WTC11 (cell line): ENCODE measurements at places on chromosomes 2 and 18. TPM values are rescaled to one million over a fixed set of nuclear protein-coding genes. Genes with fewer than 3 reads are reported as not detected.
A peak's percentile ranks its signal among the peaks of the same experiment; 100 is the strongest.

DNA sequence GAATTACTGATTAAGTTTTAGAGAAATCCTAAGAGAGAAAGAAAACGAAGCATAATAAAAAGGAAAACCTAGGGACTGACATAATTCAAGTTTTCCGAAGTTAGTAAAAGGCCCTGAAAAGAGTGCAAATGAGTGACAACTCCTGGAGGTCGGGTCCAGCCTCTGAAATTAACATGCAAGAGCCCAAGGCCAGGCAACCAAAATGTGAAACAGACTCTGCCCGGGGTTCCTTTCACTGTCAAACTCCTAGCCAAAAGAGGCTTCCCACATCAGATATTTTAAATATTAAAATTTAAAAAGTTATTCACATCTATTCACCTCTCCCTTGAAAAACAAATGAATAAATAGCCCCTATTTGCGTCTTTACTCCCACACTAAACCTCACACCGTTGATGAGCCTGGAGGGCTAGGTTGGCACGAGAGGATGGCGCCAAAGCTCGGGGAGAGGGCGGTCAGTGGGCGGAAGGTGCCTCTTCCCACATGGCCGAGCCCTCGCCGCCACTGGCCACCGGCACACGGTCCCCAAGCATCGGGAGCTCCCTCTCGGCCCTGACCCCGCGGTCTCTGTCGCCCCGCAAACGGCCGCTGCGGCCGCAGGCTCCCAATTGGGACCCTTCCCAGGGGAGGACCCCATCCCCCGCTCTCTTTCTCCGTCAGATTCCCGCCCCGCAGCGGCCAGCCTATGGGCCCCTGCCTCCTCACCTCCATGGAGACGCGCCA, 630 bp downstream of the PPM1G start:
- no peak for DNase-seq

DNA sequence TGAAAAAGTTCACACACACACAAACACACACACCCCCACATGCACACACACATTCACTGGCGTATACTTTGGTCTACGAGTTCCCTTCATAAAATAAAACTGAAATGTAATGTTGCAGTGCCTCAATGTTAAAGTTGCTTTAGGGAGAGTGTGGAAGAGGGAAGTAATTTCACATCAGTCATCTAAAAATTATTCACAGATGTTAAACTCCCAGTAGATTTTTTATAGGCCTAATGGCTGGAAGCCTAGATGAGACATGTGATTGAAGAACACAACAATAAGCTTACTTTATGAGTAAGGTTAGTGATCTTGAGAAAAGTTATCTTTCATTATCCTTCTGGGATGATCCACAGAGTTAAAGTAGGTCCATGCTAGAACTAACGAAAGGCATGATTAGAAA, 506.7 kb upstream of the CNTNAP5 start:
- no peak for DNase-seq

- no peak for DNase-seq
Measured at GRCh38 chr18:79479761-79480161, 84.0 kb downstream of the NFATC1 start.

The LAMA3 gene
- 0.50 to 0.89 TPM (median 0.83 TPM) in 3 replicates for total RNA-seq

The PPP1R1C gene
- total RNA-seq: 3.4 to 8.7 TPM (median 3.7 TPM) in 3 replicates

DNA sequence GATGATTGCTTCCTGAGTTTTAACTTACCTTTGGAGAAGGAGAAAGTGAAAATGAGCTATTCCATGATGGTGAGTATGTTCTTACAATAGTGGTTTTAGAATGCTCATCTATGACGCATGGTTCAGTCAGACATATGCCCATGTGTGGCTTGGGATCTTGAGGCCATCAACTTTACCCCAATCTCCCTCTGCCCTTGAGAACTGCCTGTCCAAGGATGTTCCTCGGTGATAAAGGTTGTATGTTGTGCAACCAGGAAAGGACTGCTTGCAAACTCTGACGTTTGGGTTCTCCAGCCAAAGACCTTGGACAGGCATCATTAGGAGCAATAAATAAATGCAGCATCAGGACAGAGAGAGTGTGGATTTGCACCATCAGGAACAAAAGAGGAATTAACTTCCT, 165.0 kb downstream of the ZEB2 start:
- no peak for DNase-seq

DNA sequence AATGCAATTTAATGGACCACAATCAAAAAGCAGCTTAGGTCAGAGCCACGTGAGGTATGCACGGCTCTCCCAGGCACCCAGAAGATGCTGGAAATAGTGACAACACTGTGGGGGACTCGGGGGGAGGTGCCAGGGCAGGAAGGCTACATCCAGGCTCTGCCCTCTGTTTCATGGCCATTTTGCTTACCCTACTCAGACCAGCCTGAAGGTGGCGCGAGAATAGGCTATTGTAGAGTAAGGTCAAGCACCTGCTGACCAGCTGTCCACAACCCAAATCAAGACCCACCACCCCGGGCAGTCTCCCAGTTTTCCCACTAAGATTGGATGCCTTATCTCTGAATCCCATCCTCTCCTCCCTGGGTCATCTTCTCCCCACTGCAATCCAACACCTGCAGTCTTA, 115.7 kb downstream of the VIT start:
- DNase-seq: peak; percentile 78

DNA sequence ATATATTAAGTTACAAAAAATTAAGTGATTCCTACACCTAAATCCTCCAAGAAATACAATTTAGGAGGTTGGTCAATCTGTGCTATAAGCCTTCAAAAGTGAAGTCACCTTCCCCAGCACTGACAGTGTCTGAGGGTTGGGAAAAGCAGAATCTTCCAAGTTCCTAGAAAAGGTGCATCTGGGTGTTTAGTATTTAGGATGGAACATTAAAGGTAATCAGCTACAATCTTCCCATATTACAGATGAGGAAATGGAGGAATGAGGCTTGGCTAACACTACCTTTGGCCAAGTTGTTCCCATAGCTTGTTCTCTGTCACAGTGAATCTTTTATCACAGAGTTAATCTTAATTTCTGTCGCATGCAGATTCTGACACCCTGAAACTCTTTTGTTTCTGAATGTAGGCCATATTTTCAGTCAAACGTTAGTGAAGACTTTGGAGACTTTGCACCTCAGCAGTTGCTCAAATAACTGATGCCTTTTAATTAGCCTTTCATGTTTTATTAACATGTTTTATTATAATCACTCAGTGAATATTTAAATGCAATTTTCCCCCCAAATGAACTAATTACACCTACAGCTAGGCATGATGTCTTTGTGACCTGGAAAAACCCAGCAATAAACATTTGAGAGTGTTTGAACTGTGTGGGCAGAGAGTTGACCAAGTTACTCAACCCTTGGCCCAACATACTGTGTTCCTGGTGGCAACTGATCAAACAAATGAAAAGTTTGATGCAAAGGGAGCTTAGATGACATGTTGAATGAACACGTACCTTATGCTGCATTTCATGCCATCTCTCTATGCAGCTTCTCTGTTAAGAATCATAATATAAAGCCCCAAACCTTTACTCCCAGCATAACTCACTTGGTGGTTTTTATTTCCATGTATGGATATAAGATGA, 17.6 kb downstream of the FN1 start:
- DNase-seq: no peak

The TRIM54 gene
- total RNA-seq: 3.0 to 3.4 TPM (median 3.3 TPM) in 3 replicates
